HL-60 (cell line): ENCODE measurements at places on chromosomes 16 and 17.

DNA sequence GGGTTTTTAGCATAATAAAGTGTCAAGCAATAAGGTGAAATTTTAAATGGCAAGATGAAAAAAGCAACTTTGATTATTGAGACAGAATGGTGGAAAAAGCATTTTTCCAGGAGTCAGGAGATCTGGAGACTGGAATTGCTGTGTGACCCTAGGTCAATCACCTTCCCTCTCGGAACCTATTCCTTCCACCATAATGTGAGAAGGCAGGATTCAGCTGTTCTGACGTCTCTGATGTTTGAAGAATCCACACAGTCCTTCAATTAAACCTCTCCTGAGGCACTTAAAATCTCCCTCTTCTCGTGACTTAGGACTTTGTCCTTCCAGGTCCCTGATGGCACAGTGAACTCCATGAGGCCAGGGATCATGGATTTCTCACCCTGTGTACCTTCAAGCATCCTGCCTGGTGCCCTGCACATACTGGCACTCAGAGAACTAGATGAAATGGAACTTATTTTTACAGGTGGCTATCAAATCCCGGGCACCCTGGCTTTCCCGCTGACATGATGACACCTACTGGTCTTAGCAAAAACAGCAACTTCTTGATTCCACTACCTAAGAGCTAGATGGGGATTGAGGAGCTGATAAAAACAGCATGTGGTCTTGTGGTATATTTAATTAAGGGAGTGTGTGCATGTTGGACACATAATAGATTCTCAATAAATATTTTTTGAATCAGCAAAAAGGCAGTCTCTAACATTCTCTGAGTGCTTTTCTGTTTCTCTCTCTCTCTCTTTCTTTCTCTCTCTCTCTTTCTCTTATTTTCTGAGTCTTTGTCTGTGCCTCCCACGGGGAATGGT lies 2.3 kb upstream of the CCDC182 start:
- DNase-seq: peak; percentile 49

DNA sequence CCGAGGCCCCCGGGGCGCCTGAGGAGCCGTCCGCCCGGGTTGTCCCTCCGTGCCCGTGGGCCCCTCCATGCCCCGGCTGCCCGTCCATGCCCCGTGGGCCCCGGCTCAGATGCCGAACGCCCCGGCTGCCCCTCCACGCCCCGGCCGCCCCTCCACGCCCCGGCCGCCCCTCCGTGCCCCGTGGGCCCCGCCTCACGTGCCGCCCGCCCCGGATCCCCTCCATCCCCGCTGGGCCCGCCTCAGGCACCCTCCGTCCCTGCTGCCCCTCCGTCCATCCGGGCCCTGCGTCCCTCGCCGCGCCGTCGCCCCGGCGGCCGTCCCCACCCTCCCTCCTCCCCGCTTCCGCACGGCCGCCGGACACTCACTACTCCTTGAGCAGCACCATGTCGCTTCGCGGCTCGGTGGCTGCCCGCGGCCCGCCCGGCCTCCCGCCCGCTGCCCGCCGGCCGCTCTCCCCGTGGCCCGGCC lies 382 bp downstream of the PITPNA start:
- no peak for DNase-seq

DNA sequence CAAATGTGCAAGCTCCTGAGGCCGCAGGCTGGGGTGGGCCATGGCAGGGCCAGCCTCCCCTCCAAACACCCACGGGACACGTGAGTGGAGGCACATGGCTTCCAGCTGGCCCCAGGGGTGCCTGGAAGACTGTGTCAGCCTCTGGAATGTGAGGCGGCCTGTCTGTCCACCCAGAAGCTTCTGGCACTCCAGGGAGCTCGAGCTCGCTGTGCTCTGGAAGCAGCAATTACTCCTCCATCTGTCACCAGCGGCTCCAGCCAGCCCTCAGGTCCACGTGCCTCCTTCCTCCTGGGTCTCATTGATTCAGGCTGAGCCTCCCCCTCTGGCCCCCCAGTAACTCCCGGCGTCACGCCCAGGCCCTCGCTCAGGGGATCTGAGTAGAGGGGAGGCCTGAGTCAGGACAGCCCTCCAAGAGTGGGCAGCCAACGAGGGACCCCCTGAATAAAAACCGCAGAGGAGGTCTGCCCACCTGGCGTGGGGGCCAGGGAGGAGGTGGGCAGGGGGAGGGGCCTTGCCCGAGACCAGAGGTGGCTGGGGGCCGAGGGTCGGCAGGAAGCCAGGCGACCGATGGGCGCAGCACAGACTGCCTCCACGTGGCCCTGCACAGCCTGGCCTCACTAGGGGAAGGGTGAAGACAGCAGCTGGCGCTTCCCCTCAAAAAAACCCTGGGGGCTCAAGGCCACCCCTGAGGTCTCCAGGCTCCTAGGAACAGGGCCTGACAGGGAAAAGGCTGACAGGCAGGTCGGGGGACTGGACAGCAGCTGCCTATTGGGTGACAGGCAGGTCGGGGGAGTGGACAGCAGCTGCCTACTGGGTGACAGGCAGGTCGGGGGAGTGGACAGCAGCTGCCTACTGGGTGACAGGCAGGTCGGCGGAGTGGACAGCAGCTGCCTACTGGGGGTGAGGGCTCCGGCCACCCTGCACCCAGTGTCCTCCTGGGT lies 11.9 kb downstream of the PIEZO1 start:
- no peak for DNase-seq

DNA sequence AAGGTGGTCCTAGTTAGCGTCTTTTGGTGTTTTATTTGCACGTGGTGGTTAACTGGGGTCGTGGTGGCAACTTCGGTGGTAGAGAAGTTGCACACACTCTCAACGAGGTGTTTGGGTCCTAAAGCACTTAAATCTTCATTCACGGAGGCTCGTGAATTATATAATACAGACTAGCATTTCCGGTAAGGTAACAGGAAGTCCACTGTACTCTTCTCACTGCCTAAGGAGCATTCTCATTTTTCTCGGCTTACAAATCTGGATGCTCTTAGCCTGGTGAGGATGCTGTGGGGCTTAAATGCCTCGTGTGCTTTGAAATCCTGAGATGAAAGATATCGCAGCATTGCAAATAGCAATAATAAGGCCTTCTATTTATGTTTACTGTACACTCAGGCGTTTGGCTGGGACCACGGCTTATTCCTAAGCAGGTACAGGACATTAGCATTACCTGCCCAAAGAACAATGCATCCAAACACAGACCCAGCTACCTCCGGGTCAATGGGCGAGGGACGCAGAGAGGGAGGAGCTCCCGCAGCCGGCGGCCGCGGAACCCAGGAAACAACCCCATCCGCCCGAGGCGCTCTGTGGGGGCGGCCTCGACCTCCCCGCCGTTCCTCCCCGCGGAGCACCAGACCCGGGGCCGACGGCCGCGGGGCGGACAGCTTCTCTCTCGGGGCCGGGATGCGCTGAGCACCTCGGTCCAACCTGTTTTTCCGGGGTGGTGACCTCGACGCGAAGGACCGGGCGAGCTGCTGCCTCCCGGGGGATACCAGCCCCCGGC lies 856 bp downstream of the DNAJA2 start:
- no peak for DNase-seq

DNA sequence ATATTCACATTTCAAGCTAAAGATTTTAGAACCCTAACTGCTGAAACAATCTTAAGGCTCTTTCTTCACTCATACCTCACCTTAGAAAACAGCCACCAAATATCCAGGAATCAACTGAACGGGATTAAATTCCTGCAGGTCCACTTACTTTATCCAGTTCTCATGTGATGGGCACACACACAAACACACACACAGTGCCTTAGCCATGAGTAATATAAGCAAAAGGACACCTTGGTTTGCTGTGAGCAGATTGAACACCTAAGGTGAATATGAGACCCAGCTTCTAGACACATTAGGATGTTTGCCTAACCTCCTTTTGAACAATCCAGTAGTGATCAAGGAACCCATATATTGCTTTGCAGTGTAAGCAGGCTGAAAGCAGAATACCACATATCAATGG lies 81.5 kb downstream of the TUBD1 start:
- DNase-seq: no peak

- DNase-seq: no peak
These were observed 194.7 kb downstream of the SNX29 start for GRCh38 chr16:12171206-12171605.

DNA sequence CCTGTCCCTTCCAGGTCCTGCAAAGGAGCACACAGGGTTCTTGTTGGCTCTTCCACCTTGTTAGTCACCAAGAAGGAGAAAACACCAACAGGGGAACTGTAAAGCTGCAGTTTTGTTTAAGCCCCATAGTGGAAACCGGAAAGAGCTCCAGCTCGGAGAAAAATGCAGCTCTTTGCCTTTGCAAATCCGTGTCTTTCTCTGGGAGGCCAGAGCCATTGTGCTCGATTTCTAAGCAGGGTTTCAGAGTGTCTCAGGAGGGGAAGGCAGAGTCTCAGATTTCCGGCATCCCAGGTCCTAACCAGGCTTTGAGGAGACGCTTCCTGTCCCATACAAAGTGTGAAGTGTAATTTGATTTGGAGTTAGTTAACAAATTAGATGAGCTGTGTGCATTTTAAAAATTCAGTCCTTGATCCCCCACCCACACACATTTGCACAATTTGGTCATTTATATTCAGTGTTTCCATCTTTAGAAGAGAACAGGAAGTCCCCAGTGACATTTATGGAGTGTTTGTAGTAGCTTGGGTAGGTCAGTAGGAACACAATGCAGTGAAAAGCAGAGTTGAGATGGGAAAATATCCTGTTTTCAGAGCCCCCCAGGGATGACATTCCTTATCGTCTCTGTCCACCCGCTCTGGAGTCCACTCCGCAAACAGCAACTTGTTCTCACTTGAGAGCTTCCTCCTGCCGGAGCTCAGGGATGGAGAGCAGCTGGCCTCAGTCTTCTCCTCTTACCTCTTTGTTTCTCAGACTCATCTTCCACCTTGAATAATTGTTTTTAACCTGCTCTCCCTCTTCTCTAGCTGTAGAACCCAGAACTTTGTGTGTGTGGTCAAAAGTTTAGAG lies 331.9 kb downstream of the SEC14L1 start:
- no peak for DNase-seq

GRCh38 chr17:59638553-59638952 lies 18.9 kb downstream of the CLTC start:
- DNase-seq: no peak

DNA sequence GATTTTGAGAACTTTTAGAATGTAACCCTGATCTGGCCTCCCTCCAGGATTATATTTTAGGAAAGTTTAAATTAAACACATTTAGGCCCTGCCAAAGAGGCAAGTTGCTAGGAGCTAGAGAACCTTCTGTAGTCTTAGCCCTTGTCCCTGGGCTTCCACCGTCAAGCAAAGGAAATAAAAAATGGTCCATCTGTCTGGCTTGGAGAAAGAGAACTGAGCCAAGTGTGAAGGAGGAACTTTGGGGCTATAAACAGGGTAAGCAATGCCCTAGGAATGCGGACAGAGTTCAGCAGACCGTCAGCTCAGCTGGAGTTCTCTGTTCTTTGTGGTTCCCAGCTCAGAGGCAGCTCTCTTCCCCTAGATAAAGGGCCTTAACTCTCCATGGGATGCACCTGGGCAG lies 29.6 kb downstream of the RCVRN start:
- DNase-seq: no peak

DNA sequence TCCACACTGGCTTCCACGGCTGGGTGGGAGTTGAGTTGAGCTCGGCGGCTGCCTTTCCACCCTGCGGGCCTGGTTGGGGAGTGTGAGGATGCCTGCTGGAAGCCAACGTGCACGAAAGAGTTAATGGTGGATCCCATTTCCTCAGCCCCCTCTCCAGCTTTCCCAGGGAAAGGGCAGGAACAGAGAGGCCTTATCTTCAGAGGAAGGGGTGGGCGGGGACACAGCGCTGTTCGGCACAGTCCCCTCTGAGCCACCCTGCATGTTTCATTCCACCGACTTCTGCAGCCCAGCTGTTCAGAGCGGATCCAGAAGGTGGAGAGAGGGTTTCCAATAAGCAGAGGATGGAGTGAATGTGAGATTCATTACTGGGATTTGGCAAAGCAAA lies 295.3 kb downstream of the SEC14L1 start:
- no peak for DNase-seq

GRCh38 chr17:73643852-73644144 lies 447 bp downstream of the SDK2 start:
- DNase-seq: no peak

GRCh38 chr17:42673266-42673884 lies 3.4 kb downstream of the PLEKHH3 start:
- no peak for DNase-seq

GRCh38 chr16:66720766-66721165 lies 24.2 kb upstream of the CMTM4 start:
- no peak for DNase-seq

DNA sequence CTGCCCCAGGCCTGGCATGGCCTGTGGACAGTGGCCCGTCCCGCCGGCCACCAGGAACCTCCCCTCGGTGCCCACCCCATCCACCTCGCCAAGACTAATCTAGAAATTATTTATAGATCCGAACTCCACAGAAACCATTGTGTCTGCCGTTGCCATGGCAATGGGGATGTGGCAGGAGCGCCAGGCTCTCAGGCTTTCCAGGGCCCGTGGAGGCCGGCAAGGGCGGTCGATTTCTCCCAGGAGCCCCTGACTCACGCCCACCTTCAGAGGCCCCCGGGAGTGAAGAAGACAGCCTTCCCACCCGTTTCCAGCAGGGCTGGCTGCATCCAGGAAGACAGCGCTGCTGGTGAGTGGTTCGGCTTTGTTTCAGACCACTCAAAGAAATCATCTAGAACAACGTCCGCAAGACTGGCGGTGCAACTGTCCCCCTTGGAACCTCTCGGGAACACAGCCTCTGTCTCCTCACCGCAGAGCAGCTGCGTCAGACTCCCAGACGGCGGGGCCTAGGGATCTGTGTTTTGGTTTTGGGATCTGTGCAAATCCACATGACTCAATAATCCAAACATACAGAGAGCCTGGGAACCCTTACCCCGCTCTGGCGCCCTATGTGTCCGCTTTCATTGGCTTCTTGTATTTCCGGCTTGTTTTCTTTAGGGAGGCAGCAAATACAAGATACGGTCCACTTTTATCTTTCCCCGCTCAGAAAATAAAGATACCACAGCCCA lies 48.5 kb upstream of the ZCCHC14 start:
- no peak for DNase-seq

DNA sequence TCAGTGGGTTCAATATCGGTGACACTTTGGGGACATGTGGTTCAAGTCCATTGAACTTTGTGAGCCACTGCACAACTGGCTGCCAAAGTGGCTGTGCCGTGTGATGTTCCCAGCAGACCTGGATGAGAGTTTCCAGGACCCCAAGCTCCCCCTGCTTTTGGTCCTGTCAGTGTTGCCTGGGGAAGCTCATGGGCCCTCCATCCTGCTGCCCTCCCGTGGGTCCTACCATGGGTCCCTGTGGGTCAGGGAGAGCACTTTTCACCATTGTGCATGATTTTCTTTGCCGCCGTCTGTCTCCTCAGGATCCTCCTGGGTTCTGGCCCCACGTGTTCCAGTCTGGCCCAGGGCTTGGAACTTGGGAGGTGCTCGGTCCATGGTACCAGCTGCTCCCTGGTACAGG lies 38.1 kb downstream of the LGALS9 start:
- no peak for DNase-seq

GRCh38 chr16:68190736-68191510 lies 45.0 kb downstream of the ESRP2 start:
- DNase-seq: no peak
